Hematopoietic multipotent progenitor cell treated with erythropoietin and hydrocortisone succinate and interleukin-3 and kit ligand, for 6 days (in vitro differentiated cells): ENCODE measurements at places on chromosomes 11 and 22.

DNA sequence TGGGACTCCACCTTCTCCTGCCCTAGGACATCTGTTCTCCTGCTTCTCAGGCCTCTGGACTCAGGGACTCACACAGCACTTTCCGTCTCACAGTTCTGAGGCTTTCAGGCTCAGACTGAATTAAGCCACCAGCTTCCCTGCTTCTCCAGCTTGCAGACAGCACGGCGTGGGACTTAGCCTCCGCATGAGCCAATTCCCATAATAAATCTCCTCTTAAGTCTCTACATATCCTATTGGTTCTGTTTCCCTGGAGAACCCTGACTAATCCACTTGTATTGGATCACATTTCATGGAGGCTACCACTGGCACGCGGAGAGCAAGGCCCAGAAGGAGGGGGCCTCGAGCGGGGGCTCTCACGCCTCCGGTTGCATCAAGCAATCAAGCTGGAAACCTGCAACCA is 1313.6 kb downstream of the TBC1D22A start:
- DNase-seq: no peak

DNA sequence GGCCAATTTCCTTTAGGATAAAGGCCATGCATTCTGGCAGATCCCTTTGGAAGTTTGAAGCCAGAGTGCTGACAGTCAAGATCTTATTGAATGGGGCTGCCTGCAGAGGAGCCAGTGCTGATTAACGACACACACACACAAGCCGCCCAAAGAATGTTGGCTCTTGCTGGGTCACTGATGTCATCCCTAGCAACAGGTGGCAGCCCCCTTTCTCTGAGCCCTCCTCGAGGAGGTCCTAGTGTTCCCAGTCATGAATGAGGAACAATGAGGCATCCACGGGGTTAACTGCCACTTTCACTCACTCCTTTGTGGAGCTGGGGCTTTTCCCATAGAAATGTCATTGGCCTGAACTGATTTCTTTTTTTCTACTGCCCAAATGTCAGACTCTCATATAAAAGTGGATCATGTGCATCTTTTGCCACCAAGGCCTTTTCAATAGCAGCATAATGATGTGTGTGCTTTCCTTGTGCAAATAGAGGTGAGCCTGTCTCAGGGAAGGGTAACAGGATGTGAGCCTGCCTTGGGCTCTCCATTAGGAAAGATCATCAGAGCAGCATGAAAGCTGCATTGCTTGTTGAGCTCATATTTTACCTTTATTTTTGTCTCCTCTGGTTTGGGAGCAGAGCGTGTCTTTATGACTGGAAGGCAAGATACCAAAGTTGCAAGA is 301.8 kb upstream of the MTNR1B start:
- DNase-seq: no peak

DNA sequence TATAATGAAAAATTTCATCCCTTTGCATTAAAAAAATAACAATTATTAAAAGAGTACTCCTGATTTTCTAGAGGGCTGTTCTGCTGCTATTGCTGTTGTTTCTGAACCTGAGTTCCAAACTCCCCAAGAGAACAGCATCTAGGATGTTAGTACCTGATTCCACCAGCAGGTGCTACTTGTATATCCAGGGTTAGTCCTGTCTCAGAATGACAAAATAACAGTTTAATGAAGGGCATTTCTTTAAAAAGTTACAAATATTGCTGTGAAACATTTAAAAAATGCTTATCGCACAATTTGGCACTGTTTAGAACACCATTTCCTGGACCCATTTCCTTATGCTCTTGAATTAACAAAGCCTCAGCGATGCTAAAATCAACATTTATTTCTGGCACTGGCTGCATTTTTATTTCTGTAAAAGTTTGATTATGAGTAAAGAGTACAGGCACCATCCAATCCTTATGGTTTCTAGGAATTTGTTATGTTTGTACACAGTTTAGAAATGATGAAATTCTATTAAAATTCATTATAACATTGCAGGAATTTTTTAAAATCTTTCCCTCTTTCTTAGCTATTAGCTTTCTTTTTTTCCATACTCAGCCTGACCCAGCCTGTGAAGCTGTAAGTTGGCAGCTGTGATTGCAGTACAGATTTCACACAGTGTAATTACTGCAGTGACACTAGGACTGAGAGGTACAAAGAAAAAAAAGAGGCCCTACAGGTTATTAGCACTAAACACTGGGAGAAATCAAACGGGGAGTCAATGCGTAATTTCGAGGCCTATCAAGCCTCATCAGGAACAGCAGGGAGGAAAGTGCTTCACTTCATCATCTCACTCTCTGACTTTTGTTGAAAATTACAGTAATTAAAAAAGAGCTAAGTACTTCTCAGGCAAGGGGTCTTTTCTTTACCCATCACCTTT is 208.8 kb downstream of the DCDC1 start:
- peak; percentile 32 for DNase-seq

DNA sequence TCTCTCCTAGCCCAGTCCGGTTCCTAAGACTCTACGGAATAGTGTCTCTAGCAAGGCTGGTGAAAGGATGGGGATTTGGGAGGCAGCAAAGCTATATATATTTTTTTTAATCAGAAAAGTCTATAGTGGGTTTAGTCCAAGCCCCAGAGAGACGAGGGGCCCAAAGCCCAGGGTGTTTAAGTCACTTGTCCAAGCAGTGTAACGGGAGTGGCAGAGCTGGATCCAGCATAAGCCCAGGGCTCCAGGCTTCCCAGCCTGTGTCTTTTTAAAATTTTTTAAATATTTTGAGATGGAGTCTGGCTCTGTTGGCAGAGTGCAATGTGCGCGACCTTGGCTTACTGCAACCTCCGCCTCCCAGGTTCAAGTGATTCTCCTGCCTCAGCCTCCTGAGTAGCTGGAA is 6.8 kb downstream of the GRIK4 start:
- DNase-seq: no peak

DNA sequence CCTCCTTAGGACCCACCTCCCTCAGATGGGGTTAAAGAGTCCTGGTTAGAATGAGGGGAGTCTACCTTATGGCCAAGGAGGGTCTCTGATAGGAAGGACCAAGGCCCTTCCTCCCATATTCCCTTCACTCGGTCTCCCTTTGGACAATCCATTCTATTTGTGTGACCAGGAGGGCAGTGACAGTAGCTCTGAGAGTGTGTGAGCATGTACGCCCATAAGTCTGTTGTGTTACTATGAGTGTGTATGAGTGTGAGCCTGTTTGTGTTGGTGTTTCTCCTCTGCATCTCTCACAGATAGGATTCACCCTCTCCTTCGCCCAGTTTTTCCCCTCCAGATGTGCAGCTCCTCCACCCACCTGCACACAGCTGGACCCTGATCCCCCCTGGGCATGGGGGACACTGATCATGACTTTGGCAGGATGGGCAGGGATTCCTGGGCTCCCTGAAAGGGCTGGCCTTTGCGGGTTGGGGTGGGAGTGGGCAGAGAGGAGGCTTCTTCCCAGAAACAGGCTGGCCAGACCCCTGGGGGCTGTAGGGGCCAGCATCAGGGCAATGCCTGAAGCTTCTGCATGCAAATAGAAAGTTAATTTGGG is 14.5 kb downstream of the PHLDB1 start:
- DNase-seq: no peak

DNA sequence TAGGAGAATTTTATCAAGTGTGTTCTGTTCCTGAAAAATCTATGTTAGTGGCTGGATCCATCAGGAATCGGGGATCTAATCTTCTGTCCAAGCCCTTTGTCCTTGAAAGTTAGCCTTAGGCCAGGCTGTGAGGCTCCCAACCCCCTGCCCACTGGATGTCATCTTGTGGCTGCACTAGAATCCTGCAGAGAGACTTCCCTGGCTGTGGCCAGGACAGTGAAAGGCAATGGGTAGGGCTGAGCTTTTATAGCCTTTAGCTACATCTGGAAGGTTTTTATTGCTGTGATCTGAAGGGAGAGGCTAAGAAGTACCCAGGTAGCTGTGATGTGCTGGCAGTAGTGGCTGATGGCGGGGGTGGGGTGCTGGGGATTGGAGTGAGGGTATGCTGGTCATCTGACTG is 2.1 kb downstream of the OAF start:
- no peak for DNase-seq
